ENCODE measurements at places on chromosomes 2 and 18.

- DNase-seq = no peak
These were observed 62.0 kb downstream of the REEP1 start for GRCh38 chr2:86275384-86275799.

- no peak for DNase-seq
These were observed 10.7 kb downstream of the DBI start for GRCh38 chr2:119377294-119377992.

- DNase-seq = peak; percentile 66
These were observed 104.2 kb downstream of the CRIM1 start for GRCh38 chr2:36459725-36460137.

DNA sequence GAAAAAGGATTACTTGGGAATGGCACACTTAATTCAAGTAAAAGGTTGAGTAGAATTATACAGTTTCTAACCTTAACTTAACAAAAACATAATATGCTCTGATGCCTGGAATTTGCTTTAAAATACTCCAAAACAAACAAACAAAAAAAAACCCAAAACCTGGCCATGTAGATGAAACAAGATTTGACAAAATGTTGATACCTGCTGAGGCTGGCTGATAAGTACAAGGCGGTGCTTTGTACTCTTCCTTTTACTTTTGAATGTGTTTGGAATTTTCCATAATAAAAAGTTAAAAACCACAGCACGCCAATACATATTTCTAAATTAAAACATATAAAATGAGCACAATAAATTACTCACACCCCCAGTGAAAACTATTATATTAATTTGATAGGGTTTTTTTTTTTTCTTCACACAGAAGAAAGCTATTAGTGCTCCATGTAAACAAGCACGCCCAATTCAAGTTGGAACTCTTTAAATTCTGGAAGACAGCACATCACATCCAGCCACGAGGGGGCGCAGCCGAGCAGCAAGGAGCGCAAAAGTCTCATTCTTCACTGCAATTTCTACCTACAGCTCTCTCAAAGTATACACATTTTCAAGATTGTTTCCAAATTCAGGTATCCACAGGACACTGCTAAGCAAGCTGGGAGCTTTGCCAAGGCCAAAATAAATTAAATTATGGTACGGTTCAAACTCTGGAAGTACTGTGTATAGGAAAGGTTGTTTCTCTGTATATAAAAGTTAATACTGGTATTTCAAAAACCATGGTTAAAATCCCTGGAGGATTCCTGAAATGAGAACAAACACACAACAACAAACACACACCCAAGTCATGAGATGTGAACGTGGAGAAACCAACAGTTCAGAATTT lies 7.5 kb downstream of the SERTAD2 start:
- DNase-seq = peak; percentile 79

- no peak for DNase-seq
These were observed 40.9 kb downstream of the LRATD1 start for GRCh38 chr2:14673351-14673875.

DNA sequence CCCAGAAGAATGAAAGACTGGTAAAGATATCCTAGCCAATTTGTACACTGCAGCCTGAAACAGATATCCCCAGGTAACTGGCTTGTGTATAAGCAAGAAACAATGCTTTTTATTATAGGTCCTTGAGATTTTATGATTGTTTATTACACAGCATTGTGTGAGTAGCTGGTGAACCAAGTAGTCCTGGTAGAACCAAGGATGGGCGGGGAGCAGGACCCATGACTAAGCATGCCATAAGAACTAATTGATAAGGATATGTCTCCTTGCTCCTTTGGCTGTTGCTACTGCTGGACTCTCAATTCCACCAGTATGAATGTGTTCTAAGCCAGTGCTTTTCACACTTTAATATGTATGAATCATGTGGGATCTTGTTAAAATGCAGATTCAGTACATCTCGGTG lies 12.3 kb upstream of the ALMS1 start:
- DNase-seq = no peak

DNA sequence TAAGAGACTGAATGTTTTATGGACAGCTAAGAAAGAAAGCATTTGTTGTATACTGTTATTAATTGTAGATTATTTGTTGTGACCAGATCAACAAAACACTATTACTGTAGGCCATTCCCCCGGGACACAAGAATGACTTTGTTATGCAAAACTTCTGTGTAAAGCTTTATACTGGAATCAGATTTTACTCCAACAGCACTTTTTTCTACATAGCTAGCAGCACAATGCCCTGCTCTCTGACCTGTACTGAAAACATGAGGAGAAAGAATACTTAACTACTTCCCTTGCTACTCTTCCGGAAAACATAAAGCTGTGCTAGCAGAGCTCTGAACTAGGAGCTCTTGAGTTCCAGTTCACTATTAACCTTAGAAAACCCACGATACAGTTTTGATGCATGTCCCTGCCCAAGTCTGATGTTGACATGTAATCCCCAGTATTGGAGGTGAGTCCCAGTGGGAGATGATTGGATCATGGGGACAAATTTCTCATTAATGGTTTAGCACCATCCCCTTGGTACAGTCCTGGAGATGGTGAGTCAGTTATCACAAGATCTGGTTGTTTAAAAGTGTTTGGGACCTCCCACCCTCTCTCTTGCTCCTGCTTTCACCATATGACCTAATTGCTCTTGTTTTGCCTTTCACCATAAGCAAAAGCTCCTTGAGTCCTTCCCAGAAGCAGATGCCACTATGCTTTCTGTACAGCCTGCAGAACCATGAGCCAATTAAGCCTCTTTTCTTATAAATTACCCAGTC lies 601.1 kb upstream of the PIK3C3 start:
- no peak for DNase-seq

DNA sequence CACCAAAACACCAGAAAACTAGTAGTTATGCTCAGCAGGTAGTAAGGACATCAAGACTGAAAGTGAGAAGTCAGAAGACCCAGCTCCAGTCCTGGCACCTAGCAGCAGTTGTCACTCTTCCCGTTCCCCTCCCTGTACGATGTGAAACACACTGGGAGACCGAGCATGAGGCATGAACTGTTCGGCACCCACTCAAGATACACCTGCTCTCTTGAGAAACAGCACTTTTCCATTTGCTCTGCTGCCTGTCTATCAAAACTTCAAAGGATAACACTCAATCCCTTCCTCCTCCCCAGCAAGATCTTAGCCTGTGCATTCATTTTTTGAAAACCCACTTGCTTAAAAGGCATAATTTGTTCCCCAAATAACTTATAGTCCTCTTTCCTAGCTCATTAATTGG lies 123.9 kb downstream of the PLEKHM3 start:
- DNase-seq = no peak

- DNase-seq = no peak
These were observed 726.0 kb upstream of the RAB6C start for GRCh38 chr2:129253461-129253812.

- peak; percentile 38 for DNase-seq
These were observed 14.5 kb downstream of the SLC19A3 start for GRCh38 chr2:227703280-227703732.

DNA sequence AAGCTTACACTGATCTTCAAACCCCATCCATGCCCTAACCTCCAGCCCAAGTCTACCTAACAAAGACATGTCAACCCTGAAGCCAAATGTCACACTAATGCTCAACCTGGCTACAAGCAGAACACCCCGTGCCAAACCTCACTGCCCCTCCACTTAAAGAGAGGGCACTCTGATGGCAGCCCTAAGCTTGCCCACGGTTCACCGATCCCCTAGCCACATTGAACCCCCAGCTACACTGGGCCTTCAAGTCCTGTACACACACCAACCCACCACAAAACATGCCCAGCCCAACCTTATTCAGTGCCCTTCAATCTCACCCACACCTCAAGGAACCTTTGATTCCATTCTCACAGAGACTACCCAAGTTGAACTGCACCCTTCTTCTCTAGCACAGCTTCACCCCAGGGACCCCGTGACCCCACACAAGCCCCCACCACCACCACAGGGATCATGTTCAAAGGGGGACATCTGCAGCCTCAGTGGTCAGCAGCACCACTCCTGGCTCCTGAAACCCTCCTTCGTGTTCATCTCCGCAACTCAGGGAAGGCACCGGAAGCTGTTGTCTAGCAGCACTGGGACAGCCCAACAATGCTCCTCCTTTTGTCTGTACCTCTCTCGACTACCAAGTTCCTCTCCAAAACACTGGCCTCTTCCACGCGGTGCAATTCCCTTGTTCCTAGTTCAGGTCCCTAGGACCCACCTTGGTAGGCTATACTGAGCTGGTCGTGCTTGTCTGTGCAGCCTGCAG lies 218.8 kb downstream of the CYP26B1 start:
- DNase-seq = no peak

GRCh38 chr2:237574467-237574866 lies 8.1 kb downstream of the PRLH start:
- DNase-seq = no peak

DNA sequence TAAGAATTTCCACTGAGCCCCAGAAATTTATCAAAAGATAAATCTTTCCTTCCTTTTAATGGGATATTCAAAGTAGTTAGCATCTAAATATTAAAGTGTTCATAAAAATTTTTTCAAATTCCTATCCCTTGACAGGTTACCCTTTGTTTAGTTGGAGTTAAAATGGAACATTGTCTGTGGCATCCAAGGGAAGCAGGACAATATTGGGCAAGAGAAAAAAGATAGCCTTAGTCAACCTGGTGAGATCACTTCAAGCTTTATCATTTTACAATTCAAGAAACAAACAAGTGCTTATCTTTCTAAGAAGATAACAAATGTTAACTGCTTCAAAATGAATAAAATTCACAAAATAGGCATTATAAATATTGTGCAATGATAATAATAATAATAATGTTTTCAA lies 21.7 kb downstream of the NR4A2 start:
- no peak for DNase-seq

GRCh38 chr2:163799807-163800206 lies 64.0 kb upstream of the FIGN start:
- no peak for DNase-seq

- DNase-seq = no peak
These were observed 149.6 kb downstream of the MTCL1 start for GRCh38 chr18:8854962-8855361.

DNA sequence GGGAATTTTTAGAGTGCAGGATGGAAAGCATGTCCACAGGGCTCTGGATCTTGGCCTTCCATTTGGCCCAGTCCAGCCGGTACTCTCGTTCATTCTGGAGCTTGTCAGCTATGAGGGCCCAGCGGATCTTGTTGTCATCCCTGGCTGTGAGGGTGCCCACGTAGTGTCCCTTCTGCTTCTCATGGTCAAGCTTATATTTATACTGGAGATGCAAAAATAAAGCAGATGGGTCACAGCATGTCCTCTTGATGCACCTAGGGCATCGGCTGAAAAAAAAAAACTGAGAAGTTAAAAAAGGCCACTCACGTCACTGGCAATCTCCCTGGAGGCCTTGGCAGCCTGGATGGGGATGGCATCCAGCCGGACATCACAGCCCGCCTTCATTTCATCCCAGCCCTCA lies 160.5 kb downstream of the RIF1 start:
- DNase-seq = no peak

- no peak for DNase-seq
These were observed 114.1 kb downstream of the ZBTB7C start for GRCh38 chr18:48294899-48295585.

- DNase-seq = no peak
These were observed 90.3 kb upstream of the B3GNT7 start for GRCh38 chr2:231305221-231305620.

DNA sequence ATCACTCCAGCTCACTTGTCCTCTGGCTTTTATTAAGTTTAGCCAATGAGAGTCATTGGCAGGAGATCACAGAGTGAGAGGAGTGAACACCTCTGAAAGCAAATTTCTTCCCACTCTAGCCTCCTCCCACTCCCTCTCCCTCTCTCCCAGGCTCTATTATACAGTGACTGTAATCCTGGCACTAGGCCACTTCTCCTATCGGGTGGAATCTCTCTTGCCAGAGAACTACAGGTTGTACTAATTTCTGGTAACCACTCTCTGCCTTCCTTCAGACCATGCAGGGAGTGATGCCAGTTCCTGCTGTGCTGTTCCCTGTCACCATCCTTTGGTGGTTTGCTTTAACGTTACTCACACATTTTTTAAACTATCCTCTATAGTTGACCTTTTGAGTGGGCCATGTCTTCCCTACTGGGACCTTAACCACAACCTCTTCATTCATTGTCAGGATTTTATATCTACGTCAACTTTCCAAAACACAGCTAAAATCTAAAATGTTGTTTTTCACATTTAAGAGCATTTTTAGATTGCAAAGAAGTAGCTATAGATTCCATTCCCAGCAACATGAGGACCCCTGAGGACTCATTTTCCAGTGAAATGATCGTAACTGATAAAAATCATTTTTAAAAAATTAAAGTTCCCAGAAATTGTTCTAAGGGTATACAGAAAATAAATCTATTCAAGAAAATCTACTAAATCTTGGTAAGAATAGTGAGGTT lies 217.1 kb downstream of the MREG start:
- peak; percentile 84 for DNase-seq

- no peak for DNase-seq
These were observed 144.9 kb downstream of the LTBP1 start for GRCh38 chr2:33091541-33092123.

- DNase-seq = no peak
These were observed 53.1 kb downstream of the AP1S3 start for GRCh38 chr2:223784221-223784772.

GRCh38 chr2:137718786-137719185 lies 245.5 kb upstream of the HNMT start:
- no peak for DNase-seq

GRCh38 chr2:127651971-127652550 lies 6.1 kb downstream of the GPR17 start:
- no peak for DNase-seq

DNA sequence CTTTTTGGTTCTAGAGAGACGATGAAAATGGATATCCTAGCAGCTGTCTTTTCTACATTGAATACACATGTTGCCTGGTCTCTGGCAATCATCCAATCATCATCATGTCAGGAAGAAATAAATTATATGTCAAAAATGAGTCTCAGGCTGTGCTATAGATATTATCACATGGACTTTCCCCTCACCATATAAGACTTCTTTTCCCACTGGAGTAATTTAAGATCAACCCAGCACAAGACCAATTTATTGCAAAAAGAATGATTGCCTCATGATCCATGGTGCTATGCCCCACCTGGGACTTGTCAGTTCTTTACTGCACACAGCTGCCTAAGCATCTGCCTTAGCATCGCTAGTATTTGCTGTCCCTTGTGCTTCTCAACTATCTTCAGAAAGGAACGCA lies 783.7 kb upstream of the TMEFF2 start:
- no peak for DNase-seq

DNA sequence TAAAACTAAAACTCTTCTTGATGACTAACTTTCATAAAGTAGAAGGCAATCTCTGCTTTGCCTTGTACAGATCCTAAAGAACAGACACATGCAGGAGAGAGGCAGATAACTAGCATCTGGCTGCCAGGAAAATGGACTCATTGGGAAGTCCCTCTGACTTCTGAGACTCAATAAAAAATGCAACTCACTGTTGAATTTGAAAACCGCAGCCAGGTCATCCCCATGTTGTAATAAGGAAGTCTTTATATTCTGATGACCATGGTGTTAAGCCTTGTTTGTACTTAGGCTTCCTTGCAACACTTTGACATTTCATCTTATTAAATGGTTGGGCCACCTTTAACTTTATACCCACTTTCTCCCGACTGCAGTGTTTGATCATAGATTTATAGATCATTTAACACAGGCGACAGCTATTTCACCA lies 375.1 kb upstream of the KCNH7 start:
- peak; percentile 50 for DNase-seq

All from Daoy (cell line).